ENCODE measurements at places on chromosomes 16 and 17.

GRCh38 chr16:72202014-72202413 is 30.1 kb upstream of the PMFBP1 start:
- DNase-seq: no peak

GRCh38 chr16:52731219-52731875 is 184.4 kb upstream of the TOX3 start:
- no peak for DNase-seq

GRCh38 chr17:21549107-21549687 is 143.1 kb upstream of the KCNJ18 start:
- DNase-seq: no peak

GRCh38 chr16:88967830-88968588 is 9.0 kb downstream of the CBFA2T3 start:
- DNase-seq: no peak

DNA sequence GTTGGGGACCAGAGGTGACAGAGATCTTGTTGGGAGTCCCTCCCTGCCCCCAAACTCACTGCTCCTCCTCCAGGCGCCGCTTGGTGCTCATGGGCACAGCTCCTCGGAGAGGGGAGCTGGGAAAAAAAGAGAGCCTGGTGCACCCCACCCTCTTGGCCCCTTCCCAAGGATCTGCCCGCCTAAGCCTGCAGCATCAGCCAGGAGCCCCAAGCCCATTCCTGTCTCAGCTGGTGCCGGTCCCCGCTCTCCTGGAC is 400 bp downstream of the HCFC1R1 start:
- DNase-seq: peak; percentile 53

DNA sequence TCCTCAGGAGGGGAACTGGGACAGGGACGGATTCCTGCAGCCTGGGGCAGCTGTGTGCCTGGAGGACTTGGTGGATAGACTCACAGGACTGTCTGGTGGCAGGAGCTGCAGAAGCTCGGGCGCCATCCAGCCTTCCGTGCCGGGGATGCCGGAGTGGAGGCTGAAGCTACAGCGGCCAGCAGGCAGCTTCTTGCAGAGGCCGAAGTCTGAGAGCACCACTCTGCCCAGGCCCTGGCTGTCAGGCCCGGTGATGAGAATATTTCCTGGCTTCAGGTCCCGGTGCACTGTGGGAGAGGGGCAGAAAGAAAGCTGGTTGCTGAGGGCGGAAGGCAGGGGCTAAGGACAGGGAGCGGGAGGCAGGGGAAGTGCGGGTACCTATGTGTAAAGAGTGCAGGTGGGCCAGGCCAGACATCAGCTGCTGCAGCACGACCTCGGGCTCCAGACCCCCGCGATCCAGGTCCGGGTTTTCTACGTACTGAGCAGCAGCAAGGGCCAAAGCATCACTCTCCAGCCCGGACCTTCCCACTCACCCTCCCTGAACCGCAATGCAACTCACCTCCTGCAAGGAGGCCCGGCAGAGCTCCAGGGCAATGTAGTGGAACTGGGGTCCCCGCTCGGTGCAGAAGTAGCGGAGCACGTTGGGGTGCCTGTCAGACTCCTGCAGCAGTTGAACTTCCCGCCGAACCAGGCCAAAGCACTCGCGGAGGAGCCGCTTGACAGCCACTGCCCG is 16.1 kb downstream of the PLK1 start:
- no peak for DNase-seq

- DNase-seq: no peak
Observed at GRCh38 chr16:64900517-64900916, 221.3 kb downstream of the CDH11 start.

DNA sequence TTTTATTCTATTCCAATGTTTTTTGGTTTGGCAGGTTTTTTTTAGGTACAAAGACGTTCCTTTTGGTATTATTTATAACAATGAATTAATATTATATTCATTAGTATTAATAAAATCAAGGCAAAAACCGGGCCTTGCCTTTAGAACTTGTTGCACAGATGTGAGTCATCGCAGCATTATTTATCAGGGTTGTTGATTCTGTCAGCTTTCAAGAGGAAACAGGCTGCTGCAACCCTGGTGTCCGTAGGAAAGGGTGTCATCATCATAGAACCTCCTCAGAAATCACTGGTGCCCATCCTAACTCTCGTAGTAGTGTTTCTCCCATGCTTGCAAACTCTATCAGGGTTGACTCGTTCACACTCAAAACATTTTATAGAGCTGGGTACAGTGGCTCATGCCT is 10.2 kb upstream of the LRRC37B start:
- DNase-seq: no peak

GRCh38 chr17:9195961-9196670 is 174.8 kb downstream of the NTN1 start:
- DNase-seq: no peak
